ENCODE measurements at places on chromosomes 2 and 18.
A peak's percentile ranks its signal among the peaks of the same experiment; 100 is the strongest.

DNA sequence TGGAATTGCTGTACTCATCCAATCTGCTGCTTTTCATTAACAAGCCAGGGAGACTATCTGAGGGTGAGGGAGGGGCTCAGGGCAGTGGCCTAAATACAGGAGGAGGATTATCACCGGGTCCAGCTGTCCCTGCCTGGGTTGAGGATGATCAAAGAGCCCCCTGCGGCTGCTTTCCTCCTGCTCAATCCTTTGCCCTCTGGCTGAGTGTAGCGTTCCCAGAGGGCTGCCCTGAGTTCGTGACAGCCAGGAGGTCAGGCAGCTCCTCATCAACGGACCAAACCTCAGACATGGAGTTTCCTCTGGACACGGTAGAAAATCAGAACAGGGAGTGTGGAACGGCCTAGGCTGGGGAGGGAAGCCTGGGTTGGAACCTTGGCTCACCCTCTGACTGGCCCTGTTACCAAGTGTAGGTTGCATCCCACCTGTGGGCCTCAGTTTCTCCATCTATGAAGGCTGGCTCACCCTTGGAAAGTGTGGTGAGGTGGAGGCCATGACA, 23.5 kb downstream of the CIB4 start:
- no peak for DNase-seq

DNA sequence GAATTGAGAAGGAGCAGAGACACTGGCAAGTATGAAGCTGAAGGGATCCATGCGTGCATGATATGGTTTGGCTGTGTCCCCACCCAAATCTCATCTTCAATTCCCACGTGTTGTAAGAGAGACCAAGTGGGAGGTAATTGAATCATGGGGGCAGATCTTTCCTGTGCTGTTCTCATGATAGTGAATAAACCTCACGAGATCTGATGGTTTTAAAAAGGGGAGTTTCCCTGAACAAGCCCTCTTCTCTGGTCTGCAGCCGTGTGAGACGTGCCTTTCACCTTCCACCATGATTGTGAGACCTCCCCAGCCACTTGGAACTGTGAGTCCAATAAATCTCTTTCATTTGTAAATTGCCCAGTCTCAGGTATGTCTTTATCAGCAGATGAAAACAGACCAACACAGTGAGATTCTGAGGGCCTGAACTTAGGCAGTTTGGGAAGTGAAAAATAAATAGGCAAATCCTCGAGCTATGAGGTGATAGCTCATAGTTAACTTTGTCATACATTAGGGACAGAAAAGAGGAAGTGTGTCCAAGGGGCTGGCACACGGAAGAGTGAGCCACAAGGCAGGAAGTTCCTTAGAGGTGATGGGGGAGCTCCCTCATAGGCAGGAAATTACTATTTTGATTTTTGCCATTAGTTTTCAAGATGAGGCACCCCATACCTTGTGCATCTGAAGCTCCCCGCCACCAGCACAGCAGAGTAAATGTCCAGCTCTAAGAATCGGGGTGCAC, 658.8 kb upstream of the ID2 start:
- no peak for DNase-seq

- no peak for DNase-seq
These were observed 668.2 kb upstream of the HS6ST1 start for GRCh38 chr2:128986867-128987268.

GRCh38 chr2:9655441-9656269, 24.9 kb upstream of the YWHAQ start:
- DNase-seq, result peak; percentile 95

DNA sequence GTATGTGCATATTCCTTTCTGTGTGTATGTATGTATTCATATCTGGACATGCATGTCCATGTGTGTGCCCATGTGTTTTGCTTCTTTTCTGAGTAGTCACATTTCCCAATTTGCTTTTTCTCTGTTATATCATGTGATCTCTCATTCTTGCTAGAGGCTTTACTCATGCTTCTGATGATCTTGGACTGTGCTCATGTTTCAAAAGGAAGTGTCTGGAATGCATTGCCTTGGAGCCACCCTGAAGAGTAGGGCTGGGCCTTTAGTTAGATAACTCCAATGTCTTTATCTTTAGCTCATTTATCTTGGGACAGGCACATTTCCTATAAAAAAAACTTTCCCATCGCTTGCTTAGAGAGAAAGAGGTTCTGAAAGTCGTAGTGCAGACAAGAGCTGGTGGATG, 859.2 kb downstream of the CNTNAP5 start:
- DNase-seq, result peak; percentile 73

DNA sequence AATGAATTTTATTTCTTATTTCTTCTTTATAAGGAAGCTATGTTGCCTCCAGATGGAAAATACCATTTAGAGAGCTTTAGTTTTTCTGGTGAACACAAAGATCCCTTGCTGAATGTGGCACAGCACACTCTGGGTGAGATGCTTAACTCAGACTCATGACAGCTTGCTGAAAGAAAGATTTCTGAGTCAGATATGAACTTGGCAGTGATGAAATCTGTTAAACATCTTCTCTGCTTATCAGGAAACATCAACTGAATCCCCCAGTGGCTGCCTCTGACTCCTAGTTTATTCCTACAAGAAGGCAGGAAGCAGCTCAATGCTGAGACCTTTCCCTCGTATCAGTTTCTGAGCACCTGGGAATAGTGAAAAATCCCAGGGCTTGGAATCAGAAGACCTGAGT, 162.8 kb downstream of the OSR1 start:
- DNase-seq, result peak; percentile 57

- no peak for DNase-seq
These were observed 58.4 kb upstream of the RTN4 start for GRCh38 chr2:55108456-55109160.

DNA sequence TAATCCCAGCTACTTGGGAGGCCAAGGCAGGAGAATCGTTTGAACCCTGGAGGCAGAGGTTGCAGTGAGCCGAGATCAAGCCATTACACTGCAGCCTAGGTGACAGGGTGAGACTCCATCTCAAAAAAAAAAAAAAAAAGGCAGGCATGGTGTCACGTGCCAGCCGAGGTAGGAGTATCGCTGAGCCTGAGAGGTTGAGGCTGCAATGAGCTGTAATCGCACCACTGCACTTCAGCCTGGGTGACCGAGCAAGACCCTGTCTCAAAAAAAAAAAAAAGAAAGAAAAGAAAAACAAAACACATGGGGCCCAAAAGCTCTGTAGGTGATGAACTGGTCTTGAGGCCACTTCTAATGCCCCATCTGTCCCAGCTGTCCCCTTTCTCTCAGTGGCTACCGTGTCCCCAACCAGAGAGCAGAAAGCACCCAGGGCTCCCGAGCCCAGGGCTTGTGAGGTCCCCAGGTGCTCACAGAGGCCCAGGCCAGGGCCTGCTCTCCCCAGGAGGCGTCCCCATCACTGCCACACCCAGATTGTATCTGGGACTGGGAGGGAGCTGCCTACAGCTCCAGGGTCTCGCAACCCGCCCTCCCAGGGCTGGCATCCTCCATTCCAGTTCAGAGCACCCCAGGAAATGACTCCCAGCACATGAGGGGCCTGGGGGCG, 8.5 kb downstream of the KLHL30 start:
- no peak for DNase-seq

DNA sequence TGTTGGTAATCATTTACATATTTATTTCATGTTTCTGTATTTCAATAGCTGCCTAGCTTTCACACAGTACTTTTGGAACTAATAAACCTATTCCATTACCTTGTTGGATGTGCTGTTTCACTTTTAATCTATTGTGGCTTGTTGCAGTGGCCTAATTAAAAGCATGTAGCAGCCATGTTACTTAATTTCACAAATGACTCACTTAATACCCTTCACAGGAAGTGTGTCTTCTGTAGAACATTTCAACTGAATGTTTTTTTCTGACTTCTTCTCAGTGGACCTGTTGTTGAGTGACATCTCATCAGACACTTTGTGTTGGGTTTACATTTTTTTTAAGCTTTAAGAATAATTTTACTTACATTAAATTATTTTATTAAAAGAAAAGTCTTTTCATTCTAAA, 260.5 kb upstream of the THUMPD2 start:
- peak; percentile 48 for DNase-seq

- no peak for DNase-seq
These were observed 375.4 kb downstream of the DCC start for GRCh38 chr18:52715421-52715820.

DNA sequence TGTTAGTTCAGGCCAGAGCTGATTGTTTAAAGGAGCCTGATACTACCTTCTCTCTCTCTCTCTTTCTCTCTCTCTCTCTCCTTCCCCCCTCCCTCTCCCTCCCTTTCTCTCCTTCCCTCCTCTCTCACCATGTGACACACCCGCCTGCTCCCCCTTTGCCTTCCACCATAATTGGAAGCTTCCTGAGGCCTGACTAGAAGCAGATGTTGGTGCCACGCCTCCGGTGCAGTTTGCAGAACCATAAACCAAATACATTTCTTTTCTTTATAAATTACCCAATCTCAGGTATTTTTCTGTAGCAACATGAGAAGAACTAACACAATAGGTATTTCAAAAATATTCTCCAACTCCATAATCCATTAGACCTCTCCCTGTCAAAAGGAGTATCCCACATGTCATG, 62.4 kb downstream of the ANKRD62 start:
- DNase-seq, result peak; percentile 18

GRCh38 chr2:1744151-1744445, 217 bp downstream of the PXDN start:
- no peak for DNase-seq

GRCh38 chr18:41982942-41983660, 28.1 kb downstream of the PIK3C3 start:
- no peak for DNase-seq
